Activated T-cell treated with anti-CD3 and anti-CD28 coated beads for 24 hours (primary cell): ENCODE measurements at places on chromosomes 4 and X.

DNA sequence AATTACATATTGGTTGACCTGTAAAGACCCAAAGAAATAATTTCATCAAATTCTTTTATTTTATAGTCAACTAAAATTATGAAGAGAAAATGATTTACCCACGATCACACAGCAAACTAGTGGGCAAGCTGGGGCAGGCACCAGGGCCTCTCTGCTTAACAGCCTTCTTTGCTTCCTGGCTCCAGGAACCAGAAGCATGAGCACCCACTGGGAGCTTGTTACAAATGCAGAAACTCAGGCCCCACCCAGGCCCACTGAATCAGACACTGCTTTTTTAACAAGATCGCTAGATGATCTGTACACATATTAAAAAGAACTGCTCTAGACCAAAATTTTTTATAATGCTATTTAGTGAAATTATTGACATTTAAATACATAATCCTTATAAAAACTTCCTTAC is 95.0 kb downstream of the GEMIN8 start:
- DNase-seq = no peak

- no peak for DNase-seq
Measured at GRCh38 chr4:169314906-169315305, 44.1 kb upstream of the SH3RF1 start.

DNA sequence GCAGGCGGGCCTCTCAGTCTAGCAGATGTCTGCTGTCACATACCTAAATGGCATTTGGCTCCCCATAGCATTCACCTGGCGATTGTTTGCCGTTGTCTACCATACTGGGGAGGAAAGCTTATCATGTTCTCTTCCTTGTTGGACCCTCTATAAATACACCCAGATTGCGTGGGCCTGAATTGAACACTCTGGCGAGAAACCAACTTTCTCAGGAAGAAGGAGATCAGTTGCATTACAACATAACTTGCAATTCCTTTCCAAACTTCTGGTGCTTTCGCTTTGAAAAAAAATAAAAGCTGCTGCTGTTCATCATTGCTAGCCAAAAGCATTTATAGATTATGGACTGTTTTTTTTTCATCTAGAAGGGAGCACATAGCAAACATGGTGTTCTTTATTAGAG is 230.0 kb upstream of the GPC4 start:
- DNase-seq = no peak

DNA sequence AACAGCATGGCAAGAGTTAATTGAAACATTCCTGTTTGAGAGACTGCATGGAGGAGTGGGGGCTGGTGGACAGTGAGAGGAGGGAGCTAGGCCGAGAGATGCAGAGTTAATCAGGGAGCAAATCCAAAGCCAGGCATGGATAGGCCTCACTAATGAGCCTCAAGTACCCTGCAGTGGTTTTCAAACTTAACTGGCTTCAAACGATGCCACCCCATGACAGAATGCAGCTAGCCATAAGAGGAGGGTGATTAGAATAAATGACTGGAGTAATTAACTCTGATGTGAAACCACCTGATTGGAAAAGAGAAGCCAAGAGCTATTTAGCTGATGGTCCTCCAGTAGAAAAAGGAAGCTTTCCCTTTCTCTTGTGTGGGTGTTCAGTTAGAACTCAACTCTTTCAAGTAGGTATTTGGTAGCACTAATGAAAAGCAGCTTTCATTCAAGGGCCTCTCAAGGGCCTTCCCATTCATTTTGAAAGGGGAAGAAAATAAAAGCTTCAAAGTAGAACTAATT is 215.4 kb upstream of the MAB21L2 start:
- no peak for DNase-seq

- no peak for DNase-seq
Measured at GRCh38 chr4:169649545-169650226, 29.3 kb downstream of the CLCN3 start.

DNA sequence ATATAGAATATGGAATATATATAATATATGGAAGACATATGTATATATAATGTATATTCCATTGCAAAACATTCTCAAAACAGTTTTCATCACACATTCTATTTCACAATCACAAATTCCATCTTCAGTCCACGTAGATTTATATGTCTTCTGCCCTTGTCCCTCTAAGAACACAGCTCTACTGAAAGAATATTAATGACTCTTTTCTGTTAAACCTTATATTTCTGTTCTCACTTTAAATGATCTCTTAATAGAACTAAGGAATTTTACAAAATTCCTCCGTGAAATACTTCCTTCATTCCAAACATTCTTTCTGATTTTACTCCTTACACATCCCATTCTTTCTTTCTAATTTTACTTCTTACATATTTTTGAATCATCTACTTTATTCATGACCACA is 1043.1 kb upstream of the PABPC4L start:
- no peak for DNase-seq

- no peak for DNase-seq
Measured at GRCh38 chr4:103410386-103410785, 212.2 kb upstream of the CENPE start.

DNA sequence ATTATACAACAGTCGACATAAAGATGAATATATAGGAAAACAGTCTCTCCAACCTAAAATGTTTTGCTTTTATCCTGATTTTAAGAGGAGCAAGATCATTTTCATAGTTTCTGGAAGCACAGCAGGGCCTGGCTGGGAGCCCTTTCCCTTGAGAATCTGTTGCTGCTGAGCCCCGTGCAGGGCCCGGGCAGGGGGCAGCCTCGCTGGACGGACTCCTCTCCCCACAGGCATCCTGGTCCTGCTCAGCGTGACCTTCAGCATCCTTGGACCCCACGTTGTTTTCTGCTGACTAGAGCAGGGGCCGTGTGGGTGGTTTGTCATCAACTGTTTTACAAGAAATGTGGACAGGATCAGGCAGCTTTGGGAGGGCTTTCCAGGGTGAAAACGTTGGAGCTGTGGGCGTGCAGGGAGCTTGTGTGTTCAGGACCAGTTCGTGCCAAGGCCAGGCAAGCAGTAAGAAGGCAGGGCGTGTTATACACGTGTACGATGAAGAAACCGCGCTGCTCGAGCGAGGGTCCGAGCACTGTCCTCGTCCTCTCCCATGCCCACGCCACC is 25.0 kb downstream of the CPZ start:
- no peak for DNase-seq

DNA sequence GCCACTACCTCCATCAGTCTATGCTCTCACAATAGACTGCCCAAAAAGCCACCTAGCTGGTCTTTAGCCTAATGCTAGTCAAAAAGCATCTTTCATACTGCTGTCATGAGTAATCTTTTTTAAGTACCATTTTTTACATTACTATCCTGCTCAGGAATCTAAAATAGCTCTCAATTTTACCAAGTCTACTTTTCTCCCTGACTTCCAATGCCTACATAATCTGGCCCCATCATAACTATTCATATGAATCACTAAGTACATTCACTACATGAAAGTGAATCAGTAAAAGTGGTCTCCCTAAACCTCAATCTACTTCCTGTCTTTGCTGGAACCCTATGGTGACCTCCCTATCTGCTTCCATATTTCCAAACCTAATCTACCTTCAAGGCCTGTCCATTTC is 105.9 kb downstream of the THOC2 start:
- no peak for DNase-seq

GRCh38 chr4:103403619-103404018 is 205.5 kb upstream of the CENPE start:
- no peak for DNase-seq

- no peak for DNase-seq
Measured at GRCh38 chr4:143356493-143356892, 19.8 kb downstream of the GAB1 start.

- DNase-seq = no peak
Measured at GRCh38 chr4:102807345-102807744, 20.0 kb downstream of the UBE2D3 start.

GRCh38 chrX:148593987-148594386 is 93.6 kb downstream of the AFF2 start:
- no peak for DNase-seq

GRCh38 chr4:2572076-2572475 is 35.6 kb downstream of the FAM193A start:
- DNase-seq = no peak

- no peak for DNase-seq
Measured at GRCh38 chrX:16310326-16310725, 143.0 kb downstream of the MAGEB17 start.

DNA sequence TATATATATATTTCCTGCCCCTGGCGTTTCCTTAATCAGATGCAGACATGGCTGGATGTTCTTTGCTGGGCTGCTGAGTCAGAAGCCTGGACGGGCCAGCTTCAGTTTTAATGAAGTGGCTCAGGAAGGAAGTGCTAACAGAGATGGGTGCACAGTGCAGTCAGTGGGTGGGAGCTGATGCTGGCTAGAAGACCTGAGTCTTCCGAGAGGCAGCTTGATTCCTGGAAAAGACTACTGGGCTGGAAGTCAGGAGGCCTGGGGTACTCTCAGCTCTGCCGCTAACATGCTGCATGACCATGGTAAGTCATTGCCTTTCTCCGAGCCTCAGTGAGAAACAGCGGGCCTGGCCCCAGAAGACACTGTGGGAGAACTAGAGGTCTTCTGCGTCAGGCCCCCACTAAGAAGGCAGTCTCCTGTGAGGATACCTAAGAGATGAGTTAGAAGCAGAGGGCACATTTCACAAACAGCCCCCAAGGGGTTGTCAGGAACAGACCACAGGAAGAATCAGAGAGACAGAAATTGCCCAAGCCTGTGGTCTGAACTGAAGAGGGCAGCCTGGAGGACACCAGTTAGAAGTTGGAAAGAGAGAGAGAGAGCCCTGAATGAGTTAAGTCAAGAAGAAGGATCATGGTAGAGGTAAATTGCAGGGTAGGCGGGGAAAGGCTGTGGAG is 8.3 kb upstream of the CD40LG start:
- DNase-seq = no peak

DNA sequence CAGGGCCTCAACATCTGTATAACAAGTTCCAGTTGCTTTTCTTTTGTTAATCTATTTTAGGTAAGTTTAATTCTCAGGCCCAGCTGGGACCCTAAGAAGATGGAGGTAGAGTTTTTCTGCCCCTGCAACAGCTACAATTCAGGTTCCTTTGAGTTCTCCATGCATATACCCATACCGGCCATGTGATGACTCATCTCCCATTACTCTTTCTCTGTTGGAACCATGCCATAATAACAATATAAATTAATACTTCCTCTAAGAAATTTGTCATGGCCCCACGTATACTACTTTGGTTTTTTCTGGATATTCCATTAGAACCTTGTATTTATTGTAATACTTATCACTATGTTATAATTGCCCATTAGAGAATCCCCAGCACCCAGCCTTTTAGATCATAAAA is 1.3 kb upstream of the INTU start:
- DNase-seq = no peak

DNA sequence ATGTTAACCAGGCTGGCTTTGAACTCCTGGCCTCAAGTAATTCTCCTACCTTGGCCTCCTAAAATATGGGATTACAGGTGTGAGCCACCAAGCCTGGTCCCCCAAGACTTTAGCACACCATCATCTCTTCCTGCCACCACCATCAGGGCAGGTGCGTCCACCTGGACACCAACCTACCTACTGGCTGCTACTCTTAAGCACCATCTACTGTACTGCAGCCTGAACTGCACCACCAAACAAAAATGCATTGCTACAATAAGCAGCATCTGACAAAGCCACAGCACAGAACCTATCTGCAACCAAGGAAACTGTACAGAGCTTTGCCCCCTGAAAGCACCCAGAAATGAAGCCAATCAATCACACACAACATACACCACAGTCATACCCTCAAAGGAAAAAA is 139.7 kb downstream of the EFHC2 start:
- no peak for DNase-seq

DNA sequence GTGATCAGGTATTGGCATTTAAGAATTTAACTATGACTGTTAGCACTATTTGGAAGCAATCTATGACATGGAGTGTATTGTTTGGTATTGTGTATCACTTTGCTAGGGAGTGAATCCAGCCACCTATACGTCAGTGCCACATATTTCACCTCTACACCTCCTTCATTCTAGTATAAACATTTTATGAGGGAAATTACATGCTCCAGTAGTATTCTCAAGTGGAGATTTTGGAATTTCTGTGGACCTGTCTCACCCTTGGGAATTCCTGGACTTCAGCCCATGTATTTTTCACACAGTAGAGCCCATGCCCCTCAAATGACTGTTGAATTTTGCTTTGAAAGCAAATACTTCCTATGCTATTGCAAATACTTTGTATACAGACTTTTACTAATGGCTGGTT is 11.3 kb downstream of the BST1 start:
- no peak for DNase-seq

- DNase-seq = no peak
Measured at GRCh38 chrX:65635822-65636221, 31.6 kb upstream of the MSN start.

DNA sequence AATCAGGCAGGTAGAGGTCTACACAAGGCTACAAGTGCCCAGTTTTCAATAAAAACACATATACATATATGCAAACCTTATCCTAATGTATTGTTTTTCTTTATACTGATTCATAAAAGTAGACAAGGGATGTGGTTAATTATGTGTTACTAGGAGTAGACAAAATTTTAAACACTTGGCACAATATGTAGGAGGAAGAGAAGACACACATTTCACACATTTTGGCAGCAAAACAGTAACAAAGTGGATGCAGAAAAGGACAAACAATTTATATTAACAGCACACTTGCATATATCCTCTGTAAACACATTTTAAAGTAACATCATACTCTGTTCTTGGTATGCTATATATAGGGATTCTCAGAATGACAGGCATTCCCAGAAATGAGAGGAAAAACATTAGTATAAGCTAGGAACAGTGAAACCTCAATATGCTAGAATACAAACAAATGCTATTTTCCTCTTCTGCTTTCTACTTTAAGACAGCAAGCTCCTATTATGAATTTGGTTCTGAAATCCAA is 63.8 kb downstream of the GPRIN3 start:
- no peak for DNase-seq

DNA sequence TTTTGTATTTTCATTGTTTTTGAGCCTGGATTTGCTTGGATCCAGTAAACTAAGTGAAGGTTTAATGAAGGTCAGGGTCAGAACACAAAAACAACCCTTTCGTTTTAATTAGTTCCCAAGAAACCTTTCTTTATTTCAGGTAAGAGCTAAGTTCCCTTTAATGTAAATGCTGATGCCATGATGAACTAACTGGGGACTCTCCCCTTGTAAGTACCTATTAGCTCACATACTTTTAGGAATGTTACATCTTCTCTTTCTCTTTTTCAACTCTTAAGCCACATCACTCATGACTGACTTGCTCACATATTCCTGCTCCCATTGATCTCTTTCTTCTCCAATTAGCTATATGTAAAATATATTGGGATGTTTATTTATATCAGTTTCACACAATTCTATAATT is 673.1 kb upstream of the CPEB2 start:
- DNase-seq = no peak

GRCh38 chrX:74536832-74537371 is 77.5 kb downstream of the RLIM start:
- DNase-seq = no peak

DNA sequence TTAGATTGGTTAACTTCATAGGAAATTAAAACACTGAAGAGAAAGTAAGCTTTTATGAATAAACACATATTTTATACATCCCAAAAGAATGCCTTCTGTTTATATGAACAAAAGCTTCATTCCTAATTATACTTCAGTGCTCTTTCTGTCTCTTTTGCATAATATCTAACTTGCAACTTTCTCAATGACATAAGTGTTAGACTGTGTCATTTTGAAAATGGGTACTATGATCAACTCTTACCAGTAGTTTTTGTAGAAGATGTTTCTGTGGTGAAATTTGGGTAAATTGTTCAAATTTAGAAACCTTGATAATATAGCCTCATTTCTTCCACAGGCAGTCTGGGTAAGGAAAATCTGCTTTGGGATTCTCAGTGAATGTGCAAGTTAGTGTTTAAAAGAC is 991.4 kb downstream of the CCSER1 start:
- no peak for DNase-seq
